ENCODE measurements at places on chromosomes 6 and 20. TPM values are rescaled to one million over a fixed set of nuclear protein-coding genes. Genes with fewer than 3 reads are reported as not detected.

- no peak overlapping the region for H3K27ac ChIP-seq
- no peak overlapping the region for H3K4me3 ChIP-seq
- H3K36me3 ChIP-seq, result no peaks in the 10 kb centered on the region
- no peak for DNase-seq
- H3K27me3 ChIP-seq, result no peaks in the 10 kb centered on the region
Observed at GRCh38 chr6:135665935-135666334, 168.4 kb upstream of the AHI1 start.

GRCh38 chr6:150735341-150735851 is 130.1 kb upstream of the MTHFD1L start:
- peaks cover 5% of the 10 kb centered on the region for H3K4me1 ChIP-seq
- H3K36me3 ChIP-seq, result no peaks in the 10 kb centered on the region
- DNase-seq, result no peak
- no peak overlapping the region for H3K27ac ChIP-seq

DNA sequence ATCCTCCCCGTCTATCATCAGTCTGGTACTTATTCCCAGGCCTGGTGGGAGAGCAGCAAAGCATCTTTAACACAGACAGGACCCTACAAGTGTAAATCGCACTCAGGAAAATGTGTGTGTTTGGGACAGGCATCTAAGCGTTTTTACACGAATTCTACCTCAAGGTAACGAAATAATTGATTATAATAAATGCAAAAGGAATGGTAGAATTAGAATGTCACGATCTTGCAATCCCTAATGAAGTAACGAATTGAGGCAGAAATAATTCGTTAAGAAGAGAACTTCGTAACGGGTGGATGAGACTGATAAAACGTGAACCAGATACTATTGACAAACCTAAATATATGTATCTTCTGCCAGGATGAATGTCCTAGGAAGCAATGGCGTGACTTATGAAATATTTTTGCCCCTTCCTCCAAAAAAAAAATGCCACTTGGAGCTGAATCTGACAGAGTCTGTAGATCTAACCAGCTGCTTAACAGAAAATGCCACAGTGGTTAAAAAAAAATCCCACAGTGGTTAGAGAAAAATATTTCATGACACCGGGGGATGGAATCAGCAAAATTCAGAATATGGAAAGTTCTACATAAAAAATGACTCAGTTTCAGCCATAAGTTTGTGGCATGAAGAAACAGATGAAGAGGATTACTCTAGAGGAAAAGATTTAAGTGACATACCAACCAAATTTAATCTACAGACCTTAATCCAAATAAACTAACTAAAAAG is 68.7 kb downstream of the F13A1 start:
- H3K27ac ChIP-seq, result no peak overlapping the region
- no peaks in the 10 kb centered on the region for H3K36me3 ChIP-seq
- no peak overlapping the region for H3K4me3 ChIP-seq
- no peak for DNase-seq
- H3K4me1 ChIP-seq, result no peaks in the 10 kb centered on the region

DNA sequence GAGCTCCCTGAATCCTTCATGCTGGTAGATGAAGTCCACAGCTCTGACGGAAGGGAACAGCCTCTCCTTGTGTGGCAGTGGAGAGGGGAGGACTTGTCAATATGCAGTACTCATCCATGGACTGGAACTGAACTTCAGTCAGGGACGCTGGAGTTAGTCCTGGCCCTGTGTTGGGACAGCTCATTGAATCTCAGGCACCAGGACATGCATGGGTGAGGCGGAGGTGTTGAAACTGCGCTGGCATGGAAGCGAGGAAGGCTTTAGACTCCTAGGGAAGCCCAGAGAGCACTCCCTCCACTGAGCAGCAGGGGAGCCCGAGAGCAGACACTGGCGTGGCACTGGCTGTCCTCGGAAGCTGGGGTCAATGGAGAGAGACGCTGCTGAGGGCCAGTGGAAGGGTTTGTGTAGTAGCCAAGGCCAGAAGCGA is 161.3 kb upstream of the GGTLC1 start:
- H3K27ac ChIP-seq, result no peak overlapping the region
- no peaks in the 10 kb centered on the region for H3K4me1 ChIP-seq
- H3K27me3 ChIP-seq, result no peaks in the 10 kb centered on the region
- H3K36me3 ChIP-seq, result no peaks in the 10 kb centered on the region

- no peaks in the 10 kb centered on the region for H3K27me3 ChIP-seq
- H3K4me3 ChIP-seq, result no peak overlapping the region
- no peak overlapping the region for H3K27ac ChIP-seq
Observed at GRCh38 chr6:164072240-164072666, 657.7 kb downstream of the QKI start.

NOTCH4 gene
- total RNA-seq, result 14.5 TPM

DNA sequence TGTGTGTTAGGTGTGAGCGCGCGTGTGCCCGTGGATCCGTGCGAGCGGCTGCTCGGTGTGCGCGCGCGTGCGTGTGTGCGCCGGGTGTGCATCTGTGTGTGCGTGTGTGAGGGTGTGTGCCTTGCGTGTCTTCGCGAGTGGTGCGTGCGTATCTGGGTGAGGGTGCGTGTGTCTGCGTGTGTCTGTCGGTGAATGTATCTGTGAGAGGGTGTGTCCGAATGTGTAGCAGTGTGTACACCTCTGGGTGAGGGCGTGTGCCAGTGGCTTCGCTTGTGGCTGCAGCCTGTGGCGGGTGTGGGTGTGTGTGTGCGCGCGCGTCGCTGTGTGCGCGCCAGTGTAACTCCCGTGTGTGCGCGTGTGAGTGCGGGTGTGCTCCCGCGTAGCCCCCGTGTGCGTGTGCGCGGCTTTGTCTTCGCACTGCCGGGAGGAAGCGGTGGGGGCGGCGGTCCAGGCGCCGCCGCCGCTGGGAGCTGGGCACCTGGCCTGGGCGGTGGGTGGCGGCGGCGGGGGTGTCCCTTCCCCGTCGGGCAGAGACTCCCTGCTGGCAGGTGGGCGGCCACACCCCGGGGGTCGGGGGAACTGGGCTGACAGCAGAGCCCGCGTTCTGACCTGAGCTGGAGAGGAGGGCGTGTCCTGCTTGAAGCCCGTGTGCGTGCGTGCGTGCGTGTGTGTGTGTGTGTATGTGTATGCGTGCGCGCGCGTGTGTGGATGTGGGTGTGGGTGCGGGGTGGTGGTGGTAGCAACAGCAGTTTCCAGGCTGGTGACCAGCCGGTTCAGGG is 61.3 kb upstream of the EPB41L1 start:
- no peaks in the 10 kb centered on the region for H3K27me3 ChIP-seq
- peak overlapping the region; percentile 8 for H3K4me3 ChIP-seq
- H3K4me1 ChIP-seq, result peaks cover 40% of the 10 kb centered on the region
- H3K36me3 ChIP-seq, result no peaks in the 10 kb centered on the region

GLP1R gene
- total RNA-seq, result 0.45 TPM

KIAA1755 gene
- 1.9 TPM for total RNA-seq

GRCh38 chr6:73078908-73079610 is 146.2 kb downstream of the KHDC1L start:
- no peaks in the 10 kb centered on the region for H3K4me1 ChIP-seq
- H3K27ac ChIP-seq, result no peak overlapping the region
- H3K4me3 ChIP-seq, result no peak overlapping the region
- DNase-seq, result no peak
- H3K36me3 ChIP-seq, result no peaks in the 10 kb centered on the region

DNA sequence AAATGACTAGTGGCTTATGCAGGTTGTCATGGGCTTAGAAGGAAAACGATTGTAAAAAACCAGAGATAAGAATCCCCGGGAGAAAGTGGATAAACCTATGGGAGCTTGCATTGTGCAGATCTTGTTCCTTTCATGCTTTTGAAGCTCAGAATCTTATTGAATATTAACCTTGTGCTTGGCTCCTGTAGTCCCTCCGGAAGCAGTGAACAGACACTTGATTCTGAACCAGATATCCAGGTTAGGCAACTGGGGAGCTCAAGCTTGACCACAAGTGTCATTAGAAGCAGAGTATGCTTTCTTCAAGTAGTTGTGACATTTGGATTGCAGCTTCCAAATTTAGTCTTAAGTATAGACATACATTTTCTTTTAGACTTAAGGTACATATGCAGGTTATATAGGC is 212.6 kb upstream of the MOCS1 start:
- H3K36me3 ChIP-seq, result no peaks in the 10 kb centered on the region
- no peak overlapping the region for H3K27ac ChIP-seq
- no peaks in the 10 kb centered on the region for H3K27me3 ChIP-seq
- DNase-seq, result peak; percentile 19
- H3K4me3 ChIP-seq, result no peak overlapping the region

PREP gene
- 13.7 TPM for total RNA-seq

DNA sequence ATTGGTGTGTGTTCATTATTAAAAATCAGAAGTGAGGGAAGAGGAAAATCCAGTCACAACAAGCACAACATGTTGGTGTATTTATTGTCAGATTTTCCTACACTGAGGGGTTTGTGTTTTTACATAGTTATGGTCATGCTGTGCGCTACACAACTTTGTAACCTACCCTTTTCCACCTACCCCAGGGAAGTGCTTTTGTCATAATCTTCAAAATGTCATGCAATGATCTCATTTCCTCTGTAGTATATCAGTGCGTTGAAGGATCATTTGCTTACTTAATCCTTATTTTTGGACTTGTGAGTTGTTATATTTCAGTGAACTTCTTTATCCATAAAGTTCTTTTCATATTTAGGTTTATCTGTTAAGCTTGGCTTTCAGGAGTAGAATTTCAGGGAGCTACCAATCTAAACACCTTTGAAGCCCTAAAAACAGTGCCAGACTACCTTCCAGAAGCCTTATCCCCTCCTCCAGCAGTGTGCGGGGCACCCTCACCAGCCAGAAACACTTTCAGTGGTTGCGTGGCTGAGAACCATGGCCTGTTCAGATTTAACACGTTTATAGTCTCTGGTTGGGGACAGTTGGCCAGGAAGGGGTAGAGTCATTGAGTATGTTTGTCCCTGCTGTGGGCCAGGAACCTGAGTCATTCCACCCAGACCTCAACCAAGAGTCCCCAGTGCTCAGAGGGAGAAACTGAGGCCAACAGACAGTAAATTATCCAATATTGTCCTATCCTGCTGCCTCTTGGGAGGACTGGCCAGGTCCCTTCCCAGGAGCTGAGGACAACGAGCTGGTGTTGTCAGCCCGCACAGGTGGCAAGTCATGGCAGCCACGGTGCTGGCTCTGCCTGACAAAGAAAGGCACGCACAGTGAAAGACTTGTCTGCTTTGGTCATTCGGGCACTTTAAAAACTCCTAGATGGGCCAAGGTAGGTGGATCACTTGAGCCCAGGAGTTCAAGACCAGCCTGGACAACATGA is 40.3 kb downstream of the STK35 start:
- H3K27ac ChIP-seq, result no peak overlapping the region
- H3K36me3 ChIP-seq, result no peaks in the 10 kb centered on the region
- no peak overlapping the region for H3K4me3 ChIP-seq
- H3K27me3 ChIP-seq, result no peaks in the 10 kb centered on the region
- peaks cover 7% of the 10 kb centered on the region for H3K4me1 ChIP-seq
